HT-29 (cell line): ENCODE measurements at places on chromosomes 16 and 17. TPM values are rescaled to one million over a fixed set of nuclear protein-coding genes. Genes with fewer than 3 reads are reported as not detected.

The NOL3 gene
- 95.1 and 97.0 TPM in 2 replicates for total RNA-seq

The LHX1 gene
- total RNA-seq, result not detected in 2 replicates

The DOC2A gene
- 0.89 TPM in 1 of 2 replicates, not detected in the other for total RNA-seq

The SCO1 gene
- 52.4 and 55.8 TPM in 2 replicates for total RNA-seq

The ENDOV gene
- total RNA-seq, result 24.5 and 25.8 TPM in 2 replicates

DNA sequence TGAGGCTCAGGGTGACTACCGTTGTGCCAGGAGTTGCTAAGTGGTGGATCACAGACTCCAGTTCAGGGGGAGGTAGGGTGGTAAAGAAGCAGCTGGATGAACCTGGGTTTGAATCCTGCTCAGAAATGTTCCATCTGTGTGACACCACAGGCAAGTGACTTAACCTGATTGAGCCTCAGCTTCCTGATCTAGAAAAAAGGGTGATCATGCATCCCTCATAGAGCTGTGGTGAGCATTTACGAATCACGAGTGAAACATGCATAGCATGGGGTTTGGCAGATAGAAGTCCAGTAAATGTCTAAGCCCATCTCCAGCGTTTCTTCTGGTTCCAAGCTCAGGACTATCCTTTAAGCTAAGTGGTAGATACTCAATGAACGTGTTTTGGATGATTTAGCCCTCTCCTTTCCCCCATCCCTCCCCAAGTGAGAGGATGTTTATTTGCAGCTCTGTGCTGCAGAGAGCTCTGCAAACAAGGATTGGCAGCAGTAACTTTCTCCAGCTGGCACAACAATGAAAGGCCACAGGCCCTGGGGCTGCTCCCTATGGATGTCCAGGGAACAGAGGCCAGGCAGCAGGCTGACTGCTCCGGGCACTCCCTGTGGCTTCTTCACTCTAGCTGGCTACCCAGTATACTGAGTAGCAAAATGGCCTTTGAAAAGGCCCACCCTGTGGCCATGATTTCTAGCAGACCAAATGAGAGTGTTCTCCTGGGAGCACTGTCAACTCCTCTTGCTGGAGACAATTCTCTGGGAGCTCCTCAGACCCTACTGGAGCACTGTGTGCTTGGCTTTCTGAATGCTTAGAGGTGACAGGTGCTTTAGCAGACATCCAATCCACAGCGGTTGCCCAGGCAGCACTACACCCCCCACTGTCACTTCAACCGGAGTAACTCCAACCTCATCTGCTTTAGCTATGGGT lies 21.3 kb downstream of the CA4 start:
- no peak for DNase-seq

DNA sequence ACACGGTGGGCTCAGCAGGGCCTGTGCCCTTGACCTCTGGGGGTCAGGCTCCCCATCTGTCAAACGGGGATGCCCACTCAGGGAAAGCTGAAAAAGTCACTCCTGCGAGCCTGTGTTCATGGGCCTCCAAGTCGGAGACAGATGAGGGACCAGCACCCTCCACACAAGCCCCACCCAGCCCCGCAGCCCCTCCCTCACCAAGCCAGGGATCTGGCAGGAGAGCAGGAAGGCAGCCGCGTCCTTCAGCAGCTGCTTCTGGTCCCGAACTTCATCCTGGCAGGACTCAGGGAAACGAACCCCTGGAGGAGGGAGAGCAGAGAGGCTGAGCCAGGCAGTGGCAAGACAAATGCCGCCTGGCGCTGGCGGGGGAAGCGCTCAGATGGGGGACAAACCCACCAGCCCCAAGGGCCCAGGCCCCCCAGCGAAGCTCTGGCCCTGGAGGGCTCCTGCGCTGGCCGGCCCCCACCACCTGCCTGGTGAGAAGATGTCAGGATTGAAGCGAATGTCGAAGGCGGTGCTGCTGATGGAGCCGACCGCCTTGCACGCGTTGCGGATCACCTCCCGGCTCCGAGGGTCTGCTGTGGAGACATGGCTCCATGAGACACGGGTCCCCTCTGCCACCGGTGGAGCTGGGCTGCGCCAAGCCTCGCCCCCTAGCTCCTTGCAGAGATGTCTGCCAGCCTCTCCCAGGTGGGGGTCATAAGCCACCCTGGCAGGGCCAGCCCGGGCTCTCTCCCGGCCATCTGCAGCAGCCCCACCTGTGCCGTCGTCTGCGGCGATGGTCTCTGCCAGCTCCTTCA lies 15.4 kb downstream of the CLUH start:
- DNase-seq, result no peak

- no peak for DNase-seq
These were observed 263.2 kb upstream of the CACNG5 start for GRCh38 chr17:66571745-66572144.

GRCh38 chr17:64186171-64187092 lies 56.5 kb upstream of the ERN1 start:
- DNase-seq, result no peak

GRCh38 chr16:31352376-31353115 lies 2.4 kb upstream of the ITGAX start:
- no peak for DNase-seq

DNA sequence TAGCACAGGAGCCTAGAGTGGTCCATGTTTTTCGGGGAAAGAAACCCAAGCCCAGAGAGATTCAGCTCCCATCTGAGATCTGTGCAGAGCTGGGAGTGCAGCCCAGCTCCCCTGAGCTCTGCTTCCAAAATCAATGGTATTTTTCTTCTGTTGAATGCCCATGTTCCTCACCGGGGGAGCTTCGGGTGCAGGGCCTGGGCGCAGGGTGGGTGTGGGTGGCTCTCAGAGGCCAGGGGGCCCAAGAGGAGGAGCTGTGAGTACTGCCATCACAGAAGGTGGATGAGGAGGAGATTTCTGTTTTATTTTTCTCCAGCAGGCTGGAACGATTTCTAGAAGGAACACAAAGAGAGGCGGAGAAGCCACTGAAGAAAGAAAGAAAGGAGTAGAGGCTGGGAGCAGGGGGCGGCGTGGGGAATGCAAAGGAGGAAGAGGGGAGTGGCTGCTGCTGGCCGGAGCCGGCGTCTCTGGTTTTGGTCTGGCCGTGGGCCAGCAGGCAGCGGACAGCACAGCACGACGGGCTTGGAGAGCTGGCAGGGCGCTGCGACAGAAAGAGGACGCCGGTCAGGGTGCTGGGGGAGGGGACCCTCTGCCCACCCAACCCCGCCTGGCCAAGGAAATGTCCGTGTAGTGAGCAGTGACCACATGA lies 76.2 kb upstream of the KSR1 start:
- peak; percentile 50 for DNase-seq

DNA sequence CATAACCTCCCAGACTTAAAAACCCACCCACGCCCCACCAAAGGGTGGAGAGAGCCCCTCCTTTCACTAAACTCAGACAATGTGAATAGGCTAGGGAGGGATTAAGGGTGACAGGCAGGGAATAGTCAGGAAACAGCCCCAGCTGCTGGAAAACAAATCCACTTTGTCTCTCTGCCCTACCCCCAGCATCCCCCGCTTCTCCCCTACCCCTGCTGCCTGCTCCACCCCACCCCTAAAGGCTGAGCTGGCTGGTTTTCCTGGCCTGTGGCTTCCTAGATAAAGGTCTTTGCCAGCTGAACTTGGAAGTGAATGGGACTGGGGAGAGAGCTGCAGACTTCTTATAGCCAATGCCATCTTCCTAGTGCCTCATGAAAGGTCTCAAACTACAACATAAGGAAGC lies 15.0 kb downstream of the CAVIN1 start:
- DNase-seq, result no peak

- DNase-seq, result no peak
These were observed 115.0 kb upstream of the CIBAR2 start for GRCh38 chr16:85227084-85227945.

- DNase-seq, result no peak
These were observed 140.9 kb upstream of the CCL2 start for GRCh38 chr17:34114174-34114573.

GRCh38 chr16:49615576-49615975 lies 240.3 kb downstream of the ZNF423 start:
- DNase-seq, result no peak

DNA sequence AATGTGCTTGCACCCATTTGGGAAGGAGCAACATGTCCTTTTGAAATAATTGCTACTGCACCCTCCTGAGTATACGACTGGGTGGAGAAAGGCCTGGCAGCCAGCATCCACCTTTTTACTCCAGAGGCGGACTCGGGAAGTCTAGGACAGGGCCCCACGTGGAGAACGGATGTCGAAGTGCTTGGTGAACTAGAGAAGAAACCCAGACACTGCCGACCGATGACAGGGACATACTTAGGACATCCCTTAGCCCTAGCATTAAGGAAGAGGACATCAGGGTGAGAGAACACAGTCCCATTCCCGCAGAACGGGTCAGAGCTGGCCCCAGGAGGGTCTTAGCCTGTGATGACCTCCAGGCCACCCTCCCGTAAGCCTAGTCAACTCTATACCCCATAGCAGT lies 3.8 kb downstream of the YBX2 start:
- no peak for DNase-seq

DNA sequence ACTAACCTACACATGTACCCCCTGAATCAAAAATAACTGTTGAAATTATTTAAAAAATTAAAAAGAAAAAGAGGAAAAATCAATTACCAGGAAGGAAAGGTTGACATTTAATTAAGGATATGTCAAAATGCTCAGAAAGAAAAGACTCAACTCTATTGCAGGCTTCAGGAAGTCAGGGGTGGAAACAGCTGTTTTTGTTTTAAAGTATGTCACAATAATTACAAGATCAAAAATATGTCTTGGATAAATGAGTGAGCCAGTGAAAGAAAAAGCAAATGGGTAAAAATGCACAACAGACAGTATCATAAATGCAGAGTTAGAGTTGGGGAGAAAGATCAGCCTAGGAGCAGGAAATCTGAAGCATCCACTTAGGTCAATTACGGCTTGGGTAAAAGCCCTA lies 146.0 kb downstream of the CDH11 start:
- DNase-seq, result no peak

DNA sequence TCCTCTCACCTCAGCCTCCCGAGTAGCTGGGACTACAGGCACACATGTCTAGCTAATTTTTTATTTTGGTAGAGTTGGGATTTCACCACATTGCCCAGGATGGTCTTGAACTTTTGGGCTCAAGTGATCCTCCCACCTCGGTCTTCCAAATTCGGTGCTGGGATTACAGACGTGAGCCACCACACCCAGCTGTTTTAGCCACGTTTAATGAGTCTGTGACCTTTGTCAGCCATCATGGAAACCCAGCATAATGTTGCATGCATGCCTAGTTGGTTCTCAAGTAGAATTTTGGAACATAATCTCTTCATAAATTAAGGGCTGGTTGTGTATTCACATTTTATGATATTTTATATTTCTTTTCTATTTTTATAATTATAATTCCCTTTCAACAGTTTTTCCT lies 42.0 kb downstream of the GOSR1 start:
- DNase-seq, result no peak

GRCh38 chr17:6674586-6674985 lies 23.0 kb downstream of the C17orf100 start:
- no peak for DNase-seq

GRCh38 chr16:89410794-89411309 lies 79.5 kb downstream of the ANKRD11 start:
- DNase-seq, result peak; percentile 48

GRCh38 chr17:42453439-42453838 lies 5.2 kb upstream of the ATP6V0A1 start:
- no peak for DNase-seq

- no peak for DNase-seq
These were observed 38.3 kb downstream of the COG7 start for GRCh38 chr16:23414731-23415130.

DNA sequence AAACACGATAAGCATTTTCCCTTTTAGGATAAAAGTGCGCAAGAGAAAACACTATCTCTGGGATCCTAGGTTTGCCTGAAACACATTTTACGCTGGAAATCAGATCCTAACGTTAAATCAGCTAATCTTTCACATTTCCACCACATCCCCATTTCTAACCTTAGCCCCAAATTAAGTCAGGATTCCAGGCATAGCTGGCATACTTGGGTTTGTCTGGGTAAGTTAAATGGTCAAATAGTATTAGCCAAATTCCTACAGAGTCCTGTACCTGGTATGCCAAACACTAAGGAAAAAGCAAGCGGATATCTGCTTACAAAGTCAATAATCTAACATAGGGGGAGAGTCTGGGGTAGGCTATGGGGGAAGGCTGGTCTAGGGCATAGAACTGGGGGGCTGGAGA lies 557.4 kb upstream of the ZFHX3 start:
- no peak for DNase-seq

DNA sequence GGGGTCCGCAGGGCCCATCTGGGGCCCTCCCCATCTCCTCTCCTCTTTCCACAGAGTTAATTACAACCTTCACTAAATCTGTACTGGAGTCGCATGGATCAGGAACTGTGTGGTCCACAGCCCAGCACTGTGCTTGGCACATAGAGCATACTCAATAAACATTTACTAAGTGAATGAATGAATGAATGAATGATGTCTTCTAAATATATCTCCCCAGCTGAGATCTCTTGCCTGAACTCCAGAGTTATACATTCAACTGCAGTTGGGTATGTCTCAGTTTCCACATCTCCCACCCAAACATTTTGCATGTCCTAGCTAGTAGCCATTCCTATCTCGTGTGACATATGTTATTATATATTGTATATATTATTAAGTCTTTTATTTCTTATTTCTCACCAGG lies 28.7 kb upstream of the IL21R start:
- no peak for DNase-seq

DNA sequence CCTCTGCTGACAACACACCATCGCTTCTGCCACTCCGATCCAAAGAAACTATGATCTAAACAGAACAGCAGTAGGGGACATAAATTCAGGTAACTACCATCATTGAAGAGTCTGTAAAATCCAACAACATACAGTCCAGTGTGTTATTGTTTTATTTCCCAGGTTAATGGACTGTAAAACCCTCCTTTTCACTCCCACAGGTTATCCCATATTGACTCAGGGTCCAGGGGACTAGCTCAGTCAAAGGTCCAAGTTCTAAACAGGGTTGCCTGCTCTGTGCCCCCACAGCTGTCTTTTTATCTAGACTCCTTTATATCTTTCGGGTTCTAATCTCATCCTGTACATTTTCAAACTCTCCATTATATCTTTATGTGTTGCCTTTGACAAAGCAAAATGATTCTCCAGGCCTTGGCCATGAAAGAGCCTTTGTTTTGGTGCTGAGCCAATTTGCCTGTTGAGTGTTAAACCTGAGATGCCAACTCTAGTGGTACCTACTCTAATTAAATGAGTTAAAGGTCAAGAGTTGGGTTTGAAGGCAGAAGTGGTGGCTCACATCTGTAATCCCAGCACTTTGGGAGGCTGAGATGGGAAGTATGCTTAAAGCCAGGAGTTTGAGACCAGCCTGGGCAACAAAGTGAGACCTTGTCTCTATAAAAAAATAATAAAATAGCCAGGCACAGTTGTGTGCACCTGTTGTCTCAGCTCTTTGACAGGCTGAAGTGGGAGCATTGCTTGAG lies 80.5 kb downstream of the SNX11 start:
- DNase-seq, result no peak

GRCh38 chr16:85270374-85270773 lies 158.1 kb upstream of the CIBAR2 start:
- DNase-seq, result no peak

GRCh38 chr17:17723354-17724261 lies 42.4 kb downstream of the RAI1 start:
- no peak for DNase-seq
